ENCODE measurements at places on chromosomes 7 and 10. TPM values are rescaled to one million over a fixed set of nuclear protein-coding genes. Genes with fewer than 3 reads are reported as not detected.

PAPOLB gene
- 3.9 TPM for total RNA-seq

NCF1 gene
- total RNA-seq: 0.18 TPM

ZP3 gene
- 0.45 TPM for total RNA-seq

FGL2 gene
- total RNA-seq: 19.1 TPM

PLPP4 gene
- 27.6 TPM for total RNA-seq

WDR86 gene
- total RNA-seq: 33.8 TPM

SRRM3 gene
- total RNA-seq: 16.3 TPM

UTF1 gene
- total RNA-seq: not detected

MEST gene
- total RNA-seq: 143 TPM

CYP3A4 gene
- not detected for total RNA-seq

DNA sequence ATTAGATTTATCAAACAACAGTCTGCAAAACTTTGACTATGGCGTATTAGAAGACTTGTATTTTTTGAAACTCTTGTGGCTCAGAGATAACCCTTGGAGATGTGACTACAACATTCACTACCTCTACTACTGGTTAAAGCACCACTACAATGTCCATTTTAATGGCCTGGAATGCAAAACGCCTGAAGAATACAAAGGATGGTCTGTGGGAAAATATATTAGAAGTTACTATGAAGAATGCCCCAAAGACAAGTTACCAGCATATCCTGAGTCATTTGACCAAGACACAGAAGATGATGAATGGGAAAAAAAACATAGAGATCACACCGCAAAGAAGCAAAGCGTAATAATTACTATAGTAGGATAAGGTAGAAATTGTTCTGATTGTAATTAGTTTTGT, 31.4 kb downstream of the LRRC17 start:
- DNase-seq: no peak

DNA sequence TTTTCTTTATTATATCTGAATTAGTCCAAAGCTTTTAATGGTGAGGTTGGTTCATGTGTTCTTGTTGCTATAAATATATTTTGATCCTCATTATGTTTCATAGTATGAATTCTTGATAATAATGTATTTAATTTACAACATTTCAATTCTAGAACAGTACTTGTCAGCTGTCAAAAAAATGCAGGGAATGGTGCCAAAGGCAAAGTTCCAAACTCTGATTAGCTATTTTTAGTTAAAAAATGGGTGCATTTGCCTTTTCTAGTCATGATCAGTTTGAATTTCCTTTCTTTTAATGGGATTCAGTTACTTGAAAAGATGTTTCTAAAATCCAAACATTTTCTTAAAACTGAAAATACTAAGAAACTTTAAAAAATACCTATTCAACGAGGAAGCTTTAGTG, 49.6 kb downstream of the ANKIB1 start:
- DNase-seq: no peak

- no peak for DNase-seq
Measured at GRCh38 chr7:106954840-106955239, 89.7 kb upstream of the PRKAR2B start.

DNA sequence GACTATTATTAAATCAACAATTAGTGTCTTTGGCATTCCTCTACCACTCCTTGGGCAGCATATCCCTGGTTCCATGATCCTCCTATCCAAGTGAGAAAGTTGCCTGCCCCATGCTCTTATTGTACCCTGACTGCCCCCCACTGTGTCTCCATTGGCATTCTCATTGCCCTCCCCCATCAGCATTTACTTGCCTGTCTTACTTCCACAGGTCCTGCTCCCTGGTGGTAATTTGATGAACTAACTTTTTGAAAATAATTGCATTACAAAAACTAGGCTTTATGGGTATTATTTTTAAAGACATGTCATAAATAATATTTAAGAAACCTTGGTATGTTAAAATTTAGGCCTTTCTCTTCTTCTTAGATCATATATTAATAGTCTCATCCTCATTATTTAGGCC, 346.4 kb downstream of the PCLO start:
- no peak for DNase-seq

DNA sequence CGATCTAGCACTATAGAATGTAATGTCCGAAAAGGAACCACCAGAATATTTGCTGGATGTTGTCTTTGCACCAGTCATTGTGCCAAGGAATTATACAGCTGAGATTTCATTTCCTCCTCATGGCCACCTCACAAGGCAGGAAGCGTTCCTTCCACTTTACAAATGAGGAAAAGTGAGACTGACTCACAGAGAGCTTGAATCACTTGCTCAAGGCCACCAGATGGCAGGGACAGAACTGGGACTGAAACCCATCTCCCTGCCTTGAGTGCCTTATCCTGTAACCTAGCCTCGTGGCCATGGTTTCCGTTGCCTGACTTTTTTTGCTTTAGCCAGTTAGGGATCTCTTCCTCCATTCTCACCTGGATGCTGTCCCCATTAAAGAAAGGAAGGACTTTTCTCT, 44.7 kb upstream of the PDZD8 start:
- DNase-seq: no peak

GRCh38 chr10:51266496-51266895, 192.2 kb downstream of the PRKG1 start:
- no peak for DNase-seq

DNA sequence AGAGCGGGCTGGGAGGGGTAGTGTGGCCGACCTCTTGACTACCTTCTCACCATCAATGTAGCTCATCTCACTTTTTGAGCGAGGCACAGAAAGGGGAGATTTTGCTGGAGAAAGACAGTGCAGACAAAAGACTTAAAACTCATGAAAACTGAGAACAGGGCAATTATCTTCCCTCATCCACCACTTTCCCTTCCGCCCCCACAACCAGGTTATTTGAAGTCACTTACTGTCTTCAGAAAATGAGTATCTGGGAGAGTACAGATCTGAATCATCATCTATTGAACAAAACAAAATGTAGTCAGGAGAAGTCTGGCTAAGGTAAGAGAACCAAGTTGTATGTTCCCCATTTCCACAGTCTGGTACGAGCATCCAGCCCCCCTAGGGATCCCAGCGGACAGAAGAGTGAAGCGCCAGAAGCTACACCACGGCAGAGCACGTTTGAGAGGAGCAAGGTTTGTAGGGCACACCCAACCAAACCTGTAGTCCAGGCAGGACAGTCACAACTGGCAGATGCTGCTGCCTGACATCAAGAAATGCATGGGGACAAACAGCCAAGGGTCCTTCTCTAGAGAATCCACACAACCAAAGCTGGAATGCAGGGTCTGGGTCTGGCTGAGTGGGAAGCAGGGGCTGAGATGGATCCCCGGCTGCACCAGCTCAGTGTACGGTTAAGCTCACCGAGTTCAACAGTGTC, 93.4 kb upstream of the PDLIM1 start:
- DNase-seq: no peak

DNA sequence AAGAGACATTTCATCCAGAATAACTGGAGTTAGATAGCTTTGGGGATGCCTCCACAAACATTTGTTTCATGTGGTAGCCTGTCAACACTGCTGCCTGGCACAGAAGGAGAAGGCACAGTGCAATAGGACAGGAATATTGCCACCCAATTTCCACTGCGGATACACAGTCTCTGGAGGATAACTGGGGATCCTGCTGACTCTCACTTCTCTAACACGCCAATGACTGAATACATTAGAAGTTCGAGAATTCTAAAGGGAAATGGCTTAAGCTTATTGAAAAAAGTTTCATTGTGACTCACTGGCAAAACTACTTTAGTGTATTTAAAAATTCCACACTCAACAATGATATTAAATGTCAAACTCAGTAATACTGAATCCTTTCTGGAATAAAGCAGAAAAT, 12.9 kb downstream of the ARL3 start:
- no peak for DNase-seq

GRCh38 chr7:130324306-130324943, 20.2 kb upstream of the CPA5 start:
- DNase-seq: no peak

- DNase-seq: peak; percentile 8
Measured at GRCh38 chr7:120856621-120857352, 1.2 kb downstream of the TSPAN12 start.

DNA sequence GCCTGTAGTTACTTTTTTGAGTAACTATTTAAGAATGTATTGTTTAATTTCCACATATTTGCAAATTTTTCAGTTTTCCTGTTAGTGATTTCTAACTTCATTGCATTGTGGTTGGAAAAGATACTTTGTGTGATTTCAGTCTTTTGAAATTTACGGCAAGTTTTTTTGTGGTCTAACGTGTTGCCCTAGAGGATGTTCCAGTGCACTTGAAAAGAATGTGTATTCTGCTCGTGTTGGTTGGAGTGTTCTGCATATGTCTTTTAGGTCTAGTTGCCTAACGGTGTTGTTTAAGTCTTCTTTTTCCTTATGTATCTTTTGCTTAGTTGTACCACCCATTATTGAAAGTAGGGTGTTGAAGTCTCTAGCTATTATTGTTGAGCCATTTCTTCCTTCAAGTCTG, 59.7 kb downstream of the LCOR start:
- DNase-seq: no peak

DNA sequence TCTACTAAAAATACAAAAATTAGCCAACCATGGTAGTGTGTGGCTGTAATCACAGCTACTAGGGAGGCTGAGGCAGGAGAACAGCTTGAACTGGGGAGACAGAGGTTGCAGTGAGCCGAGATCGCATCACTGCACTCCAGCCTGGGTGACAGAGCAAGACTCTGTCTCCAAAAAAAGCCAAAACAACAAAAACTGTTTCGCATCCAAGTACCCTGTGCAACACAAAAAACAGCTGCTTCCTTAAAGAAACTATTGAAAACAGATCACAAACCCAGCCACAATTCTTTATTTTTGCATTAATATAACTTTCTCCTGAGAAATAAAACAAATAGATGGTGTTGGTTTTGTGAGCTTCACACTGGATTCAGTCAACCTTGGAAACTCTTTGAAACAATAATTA, 112.1 kb upstream of the AFAP1L2 start:
- no peak for DNase-seq

GRCh38 chr7:44282601-44283171, 42.7 kb downstream of the CAMK2B start:
- DNase-seq: no peak

DNA sequence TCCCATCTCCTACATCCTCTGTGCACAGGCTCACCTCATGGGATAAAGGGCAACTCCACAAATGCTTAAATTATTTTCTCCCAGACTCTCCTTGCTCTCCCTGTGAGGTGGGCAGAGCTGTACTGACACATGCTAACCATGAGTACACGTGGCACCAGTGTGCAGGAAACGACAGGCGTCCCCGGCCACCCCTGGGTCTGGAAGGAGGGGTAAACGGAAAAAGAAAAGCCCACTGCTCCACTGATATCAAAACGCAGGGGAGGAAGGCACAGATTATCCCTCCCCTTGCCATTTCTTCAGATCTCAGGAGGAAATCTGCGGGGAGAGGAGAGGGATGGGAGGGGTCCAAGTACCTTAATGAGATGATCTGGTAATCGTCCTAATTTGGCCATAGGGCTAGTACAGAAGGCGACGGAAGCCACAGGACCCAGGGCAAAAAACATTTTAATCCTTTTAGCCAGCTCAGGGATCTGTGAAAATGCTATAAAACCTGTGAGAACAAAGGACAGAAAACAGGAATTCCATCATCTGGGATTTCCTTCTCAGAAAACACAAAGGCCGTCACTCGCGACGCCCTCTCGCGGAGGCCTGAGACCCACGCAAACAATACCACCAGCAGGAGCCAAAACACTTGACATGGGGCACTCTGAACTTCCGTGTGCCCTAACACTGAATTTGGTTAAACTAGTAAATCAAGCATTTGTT, 17.8 kb upstream of the CH25H start:
- no peak for DNase-seq

GRCh38 chr10:69348816-69349541, 67.7 kb downstream of the TACR2 start:
- DNase-seq: no peak

All from cerebellum (tissue), 4 donors.